Activated T-helper 1 cell treated with Interleukin-2 at 50 U/mL for 16 hours (primary cell): ENCODE measurements at places on chromosomes 2 and 18.

- DNase-seq: no peak
These were observed 406.2 kb upstream of the CWC22 start for GRCh38 chr2:180413336-180413735.

GRCh38 chr2:179772346-179772745 is 89.1 kb downstream of the ZNF385B start:
- no peak for DNase-seq

DNA sequence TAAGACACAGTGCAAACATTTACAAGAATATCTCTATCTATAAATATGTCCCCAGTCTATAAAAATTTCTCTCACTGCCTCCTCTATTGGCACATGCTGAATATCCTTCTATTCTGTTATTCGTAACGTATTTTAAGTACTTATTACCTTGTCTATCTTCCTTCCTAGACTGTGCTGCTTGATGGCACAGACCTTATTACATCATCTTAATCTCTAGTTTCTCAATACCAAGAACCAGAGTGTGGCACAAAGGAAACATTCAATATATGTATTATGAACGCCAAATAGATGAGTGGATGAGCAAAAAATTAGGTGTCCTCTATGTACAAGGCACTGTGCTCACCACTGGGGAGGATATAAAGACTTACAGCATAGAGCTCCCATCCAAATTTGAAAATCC is 282.8 kb downstream of the NBAS start:
- DNase-seq: no peak

GRCh38 chr2:232927793-232928550 is 57.9 kb downstream of the SNORC start:
- DNase-seq: no peak

DNA sequence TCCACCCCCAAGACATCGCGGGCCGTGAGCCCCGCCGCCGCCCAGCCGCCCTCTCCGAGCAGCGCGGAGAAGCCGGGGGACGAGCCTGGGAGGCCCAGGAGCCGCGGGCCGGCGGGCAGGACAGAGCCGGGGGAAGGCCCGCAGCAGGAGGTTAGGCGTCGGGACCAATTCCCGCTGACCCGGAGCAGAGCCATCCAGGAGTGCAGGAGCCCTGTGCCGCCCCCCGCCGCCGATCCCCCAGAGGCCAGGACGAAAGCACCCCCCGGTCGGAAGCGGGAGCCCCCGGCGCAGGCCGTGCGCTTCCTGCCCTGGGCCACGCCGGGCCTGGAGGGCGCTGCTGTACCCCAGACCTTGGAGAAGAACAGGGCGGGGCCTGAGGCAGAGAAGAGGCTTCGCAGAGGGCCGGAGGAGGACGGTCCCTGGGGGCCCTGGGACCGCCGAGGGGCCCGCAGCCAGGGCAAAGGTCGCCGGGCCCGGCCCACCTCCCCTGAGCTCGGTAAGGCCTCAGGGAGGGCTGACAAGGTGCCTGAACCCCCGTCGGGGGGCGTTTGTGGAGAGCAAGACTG is 14.2 kb downstream of the SPEG start:
- no peak for DNase-seq

GRCh38 chr18:23422751-23423418 is 30.2 kb upstream of the RIOK3 start:
- DNase-seq: no peak

GRCh38 chr2:191582355-191582754 is 95.6 kb upstream of the NABP1 start:
- no peak for DNase-seq

DNA sequence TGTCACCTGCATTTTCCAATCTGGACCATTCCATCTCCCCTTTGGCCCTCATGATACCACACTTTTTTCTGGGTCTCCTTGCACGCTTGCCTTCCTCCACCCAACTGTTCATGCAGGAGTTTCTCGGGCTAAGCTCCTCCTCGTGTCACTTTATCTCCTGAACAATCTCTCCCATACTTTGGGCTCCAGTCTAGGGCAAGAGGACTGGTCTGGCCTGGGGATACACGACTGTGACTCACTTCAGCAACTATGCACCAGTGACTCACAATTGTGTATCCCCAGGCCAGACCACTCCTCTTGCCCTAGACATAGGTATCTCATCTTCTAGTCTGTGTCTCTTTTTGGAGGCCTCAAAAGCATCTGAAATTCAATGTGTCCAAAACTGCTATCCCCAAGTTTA is 149.4 kb upstream of the PTPRM start:
- DNase-seq: no peak

DNA sequence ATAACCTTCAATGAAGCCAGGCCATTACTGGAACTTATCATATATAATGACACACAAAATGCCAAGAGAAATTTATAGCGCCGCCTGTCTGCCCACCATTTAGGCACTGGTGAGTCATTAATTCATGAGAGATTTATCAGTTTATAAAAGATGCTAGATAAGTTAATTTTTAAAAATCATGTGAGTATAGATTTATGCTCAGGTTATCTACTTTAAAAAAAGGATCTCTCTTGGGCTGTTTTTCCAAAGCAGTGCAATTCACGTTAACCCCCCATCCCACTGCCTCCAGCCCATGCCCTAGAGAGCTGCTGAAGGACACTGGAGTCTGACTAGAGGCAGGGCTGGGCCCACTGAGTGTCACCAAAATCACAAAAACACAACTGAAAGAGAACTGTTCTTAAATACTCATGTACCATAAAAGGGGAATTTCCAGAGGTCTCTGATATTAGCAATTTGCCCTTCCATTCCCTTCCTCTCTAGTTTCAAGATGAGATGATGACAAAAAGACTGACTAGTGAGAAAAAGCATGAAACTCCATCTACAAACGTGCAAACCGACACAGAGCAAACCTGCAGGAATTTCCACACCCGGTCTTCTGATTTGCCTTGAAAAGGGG is 160.8 kb downstream of the BCL2 start:
- DNase-seq: no peak

- no peak for DNase-seq
These were observed 82.7 kb upstream of the CD302 start for GRCh38 chr2:159880729-159881128.

DNA sequence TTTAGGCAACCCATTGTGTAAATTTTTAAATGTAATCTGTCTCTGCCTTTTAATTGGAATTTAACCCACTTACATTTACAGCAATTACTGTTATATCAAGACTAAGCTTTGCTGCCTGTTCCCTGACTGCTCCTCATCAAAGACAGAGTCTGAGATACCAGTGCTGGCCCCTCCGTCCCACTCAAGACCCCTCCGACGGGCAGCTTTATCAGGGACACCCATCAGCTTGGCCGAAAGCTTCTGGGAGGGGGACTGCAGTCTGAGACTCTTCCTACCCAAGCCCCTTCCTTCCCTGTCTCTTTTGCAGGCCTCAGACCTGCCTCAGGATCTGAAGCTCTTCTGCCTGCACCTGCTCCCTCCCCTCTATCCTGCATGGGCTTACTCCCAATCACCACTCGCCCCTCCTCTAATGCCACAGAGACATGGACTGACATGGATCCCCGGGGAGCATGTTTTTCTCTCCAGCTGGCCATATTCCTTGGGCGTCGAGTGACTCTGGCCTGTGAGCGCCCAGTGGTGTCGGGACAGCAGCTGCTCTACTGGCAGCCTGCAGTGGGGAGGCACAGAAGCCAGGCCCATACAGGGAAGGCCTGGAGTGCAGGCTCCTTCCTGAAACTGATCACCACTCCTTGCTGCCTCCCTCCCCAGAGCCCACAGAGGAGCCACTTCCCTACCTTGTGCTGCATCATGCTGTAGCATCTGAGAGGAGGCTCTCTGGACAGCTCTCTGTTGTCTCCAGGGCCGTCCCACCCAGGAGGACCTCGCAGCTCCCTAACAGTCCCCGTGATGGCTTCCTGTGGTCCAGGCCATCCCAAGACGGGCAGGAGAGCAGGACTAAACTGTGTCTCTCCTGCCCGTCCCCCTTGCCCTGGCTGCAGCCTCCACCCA is 3.7 kb upstream of the KIF1A start:
- no peak for DNase-seq

- DNase-seq: no peak
These were observed 22.3 kb upstream of the RHOB start for GRCh38 chr2:20424300-20425290.

DNA sequence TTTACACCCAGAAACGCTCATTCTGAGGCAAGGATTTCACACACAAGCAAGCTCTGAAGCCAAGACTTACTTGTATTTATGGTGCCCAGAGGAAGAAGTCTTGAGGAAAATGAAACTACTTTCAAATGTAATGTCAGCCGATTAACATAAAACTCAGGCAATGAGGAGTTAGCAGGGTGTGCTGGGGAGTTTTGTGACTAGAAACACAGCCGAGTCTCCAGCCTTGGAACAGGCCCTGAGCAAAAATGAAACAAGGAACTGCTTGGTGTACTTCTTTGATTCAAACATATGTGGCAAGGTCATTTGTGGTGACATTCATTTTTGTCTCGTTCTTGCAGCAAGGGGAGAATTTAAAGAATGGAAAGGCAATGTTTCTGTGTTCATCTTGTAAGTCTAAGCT is 4.5 kb downstream of the DYTN start:
- DNase-seq: no peak

DNA sequence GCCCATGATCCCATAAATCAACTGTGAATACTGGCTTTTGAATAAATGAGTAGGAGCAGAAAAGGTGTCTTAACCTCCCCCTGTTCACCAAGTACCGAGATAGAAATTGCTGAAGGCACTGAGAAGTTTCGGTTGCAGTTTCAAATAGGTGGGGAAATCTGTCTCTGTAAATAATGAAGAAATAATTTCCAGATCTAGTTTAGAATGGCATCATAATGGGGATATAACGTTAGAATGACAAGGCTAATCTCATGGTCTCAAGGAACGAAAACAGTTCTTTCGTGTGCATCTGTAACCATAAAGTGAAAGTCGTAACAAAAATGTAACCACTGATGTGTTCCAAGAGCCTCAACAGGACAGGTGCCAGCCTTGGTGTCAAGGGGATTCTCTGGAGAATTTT is 49.9 kb upstream of the TMEM18 start:
- no peak for DNase-seq

DNA sequence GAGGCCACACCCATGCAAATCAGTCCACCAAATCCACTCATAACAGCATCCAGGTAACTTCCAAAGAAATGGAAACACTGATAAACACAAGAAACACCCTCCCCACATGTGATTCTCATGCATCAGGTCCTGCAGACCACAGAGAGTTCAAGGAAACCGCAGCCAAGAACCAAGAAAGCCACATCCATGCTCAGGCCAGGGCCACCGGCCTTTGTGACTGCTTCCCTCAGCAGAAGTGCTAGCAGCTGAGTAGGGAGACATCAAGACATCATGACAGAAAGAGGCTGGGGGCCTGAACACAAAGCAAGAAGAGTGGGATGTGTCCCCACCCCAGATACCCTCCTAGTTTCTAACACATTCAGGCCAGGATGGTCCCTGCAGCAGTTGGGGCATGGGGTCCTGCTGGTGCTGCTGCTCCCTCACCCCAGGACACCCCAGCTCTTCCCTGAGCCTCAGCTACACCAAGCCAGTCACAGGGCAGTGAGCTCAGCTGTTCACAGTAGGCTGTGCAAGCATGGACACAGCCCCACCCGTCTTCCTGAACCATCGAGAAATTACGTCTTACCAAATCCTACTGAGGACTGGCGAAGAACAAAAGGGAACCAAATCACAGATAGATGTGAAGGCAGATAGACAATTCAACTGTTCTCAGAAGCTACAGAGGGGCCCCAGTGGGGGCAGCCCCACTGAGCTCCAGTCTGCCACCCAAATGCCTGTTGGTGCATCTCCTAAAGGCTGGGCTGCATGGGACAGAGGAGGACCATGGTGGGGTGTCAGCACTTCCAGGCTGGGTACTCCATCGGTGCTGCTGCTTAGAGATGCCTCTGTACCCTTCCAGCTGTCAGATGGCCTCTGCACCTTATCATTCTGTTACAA is 60.9 kb downstream of the HDAC4 start:
- no peak for DNase-seq

- DNase-seq: no peak
These were observed 133.2 kb upstream of the TMEM18 start for GRCh38 chr2:810397-810796.

DNA sequence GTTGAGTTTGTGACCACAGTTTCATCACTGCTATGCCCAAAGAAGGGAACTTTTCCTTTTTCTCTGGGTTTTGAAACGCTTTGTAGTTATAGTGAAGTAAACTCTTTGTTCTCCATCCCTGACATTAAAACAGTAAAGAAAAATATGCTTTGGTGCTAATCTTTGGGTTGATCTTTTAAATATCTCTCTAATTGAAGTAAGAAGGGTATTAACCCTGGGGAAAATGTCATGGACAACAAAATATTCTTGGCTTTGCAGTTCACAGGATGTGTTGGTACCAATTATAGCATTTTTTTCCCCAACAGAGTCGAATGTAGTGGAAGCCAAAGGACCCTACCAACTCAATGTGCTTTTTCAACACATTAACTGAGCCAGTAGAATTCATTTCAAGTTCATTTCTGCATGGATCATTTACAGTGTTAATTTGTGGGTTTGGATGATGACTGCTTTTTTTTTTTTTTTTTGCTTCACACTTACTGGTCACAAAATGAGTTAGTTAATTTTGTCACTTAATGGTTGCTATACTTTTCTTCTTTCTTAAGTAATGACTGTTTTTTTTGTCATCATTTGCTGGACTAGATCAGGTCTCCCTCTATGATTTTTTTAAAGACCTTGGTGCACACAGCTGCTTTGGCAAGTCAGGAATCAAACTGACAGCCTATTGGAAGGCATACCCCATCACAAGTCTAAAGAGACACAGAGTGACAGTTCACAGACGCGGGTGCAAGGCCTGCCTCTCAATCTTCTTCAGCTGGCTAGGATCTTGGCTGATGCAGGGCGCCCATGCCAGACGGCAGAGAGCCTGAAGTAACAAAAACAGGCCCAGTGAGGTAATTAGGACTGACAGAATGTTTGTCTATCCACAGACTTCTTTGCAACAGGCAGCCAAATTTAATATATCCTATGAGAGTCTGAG is 98.8 kb upstream of the MMADHC start:
- no peak for DNase-seq
